ENCODE measurements at places on chromosomes 1 and 21. TPM values are rescaled to one million over a fixed set of nuclear protein-coding genes. Genes with fewer than 3 reads are reported as not detected.

DNA sequence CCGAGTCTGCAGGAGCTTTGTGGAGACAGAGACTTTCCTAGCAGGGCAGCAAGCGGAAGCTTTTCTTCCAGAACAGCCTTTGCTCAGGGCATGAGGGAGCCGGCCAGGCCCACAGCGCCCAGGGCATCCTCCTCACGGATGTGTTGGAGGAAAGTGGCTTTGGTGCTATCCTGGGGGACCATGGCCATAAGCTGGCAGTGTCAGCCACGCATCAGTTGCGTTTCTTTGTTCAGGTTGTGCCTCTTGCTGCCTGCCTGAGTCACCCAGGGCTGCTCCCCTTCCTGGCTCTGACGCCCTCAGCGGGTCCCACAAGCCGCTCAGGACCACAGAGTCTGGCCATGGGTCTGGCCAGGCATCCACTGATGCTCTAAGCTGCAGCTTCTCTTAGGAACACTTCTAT is 39.6 kb upstream of the PRSS38 start:
- no peak for DNase-seq

DNA sequence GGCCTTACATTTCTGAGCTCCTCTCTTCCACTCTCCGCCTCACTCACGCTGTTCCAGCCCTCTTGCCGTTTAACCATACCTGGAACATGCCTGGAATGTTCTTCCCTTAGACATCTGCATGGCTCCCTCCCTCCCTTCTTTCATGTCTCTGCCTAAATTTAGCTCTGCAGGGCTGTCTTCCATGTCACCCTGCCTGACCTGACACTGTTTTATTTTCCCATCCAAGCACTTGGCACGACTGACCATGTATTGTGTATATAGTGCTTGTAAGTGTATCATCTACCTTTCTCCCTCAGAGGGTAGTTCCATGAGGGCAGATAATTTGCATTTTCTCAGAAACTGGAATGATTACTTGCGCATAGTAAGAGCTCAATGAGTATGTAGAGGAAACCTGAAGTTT is 47.3 kb downstream of the ST6GALNAC3 start:
- DNase-seq, result no peak

GRCh38 chr1:236808564-236809130 is 13.6 kb downstream of the MTR start:
- DNase-seq, result no peak

GRCh38 chr1:226644541-226645176 is 94.4 kb downstream of the ITPKB start:
- DNase-seq, result peak; percentile 38

GRCh38 chr1:179228783-179229213 is 679 bp downstream of the ABL2 start:
- peak; percentile 86 for DNase-seq

DNA sequence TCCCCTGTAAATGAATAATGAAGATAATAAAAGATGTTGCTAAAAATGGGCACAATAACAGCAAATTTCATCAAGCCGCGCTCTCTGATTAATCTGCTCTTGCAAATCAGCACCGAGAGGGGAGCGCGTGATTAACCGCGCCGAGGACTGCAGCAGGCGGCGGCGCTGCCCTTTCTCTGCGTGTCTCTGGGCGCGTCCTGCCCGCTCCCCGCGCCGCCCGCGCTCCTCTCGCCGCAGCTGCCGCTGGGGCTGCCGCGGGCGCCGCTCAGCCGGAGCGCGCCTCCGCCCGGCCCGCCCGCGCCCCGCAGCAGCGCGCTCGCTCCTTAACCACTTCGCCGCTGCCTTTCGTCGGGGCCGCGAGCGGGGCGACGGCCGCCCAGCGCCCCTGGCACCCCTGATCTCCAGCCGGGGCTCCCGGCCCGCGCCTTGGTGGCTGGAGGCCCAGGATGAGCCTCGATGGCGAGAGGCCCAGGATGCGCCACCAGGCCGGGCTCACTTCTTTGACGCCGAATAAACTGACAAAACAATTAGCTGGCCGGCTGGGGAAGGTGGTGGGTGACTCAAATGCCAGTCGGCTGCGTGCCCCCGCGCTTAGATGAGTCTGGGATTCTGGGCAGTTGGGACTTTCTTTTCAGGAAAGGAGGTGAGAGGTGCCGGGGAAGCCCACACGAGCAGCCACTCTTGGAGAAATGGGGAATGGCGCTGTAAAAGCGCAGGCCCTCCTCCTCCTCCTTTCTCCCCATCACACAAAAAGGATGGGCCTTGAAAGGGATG is 221.4 kb upstream of the PKN2 start:
- no peak for DNase-seq

GRCh38 chr1:1420654-1421141 is 378 bp downstream of the ANKRD65 start:
- DNase-seq, result no peak

DNA sequence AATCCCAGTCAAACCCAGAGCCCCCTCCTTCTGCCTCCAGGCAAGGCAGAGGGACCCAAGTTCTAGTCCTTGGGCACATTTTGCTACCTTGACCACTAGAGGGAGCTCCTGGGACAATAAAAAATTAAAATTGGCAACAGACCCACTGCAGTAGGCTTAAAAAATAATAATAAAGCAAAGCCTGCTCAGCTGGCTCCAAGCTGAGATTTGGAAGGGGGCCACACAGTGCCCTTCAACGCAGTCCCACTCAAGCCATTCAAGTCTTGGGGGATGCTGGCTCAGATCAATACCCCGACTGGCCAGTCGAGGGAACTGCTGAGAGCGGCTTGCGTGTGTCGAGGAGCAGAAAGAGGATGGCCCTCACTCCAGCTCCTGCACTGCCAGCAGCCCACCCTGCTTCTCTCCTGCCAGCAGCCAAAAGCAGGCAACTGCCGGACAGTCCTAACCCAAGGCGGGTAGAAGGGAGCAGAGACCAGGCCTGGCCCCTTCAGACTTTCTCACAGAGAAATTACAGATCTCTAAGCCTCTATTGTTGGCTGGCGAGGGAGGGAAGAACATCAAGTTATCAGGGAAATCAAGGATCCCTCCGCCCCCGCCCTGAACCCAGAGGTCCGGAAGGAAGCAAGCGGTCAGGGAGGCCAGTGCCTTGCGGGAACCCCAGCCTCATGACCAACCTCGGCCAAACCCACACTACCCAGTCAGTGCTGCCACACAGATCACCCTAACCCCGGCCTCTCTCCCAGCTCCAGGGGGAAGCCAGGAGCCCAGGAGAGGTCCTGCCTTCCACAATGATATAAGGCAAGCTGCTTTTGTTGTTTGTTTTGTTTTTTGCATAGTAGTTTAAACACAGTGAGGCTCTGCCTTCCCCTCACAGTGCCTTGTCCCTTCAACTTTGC is 4.9 kb upstream of the ALDH4A1 start:
- peak; percentile 83 for DNase-seq

DNA sequence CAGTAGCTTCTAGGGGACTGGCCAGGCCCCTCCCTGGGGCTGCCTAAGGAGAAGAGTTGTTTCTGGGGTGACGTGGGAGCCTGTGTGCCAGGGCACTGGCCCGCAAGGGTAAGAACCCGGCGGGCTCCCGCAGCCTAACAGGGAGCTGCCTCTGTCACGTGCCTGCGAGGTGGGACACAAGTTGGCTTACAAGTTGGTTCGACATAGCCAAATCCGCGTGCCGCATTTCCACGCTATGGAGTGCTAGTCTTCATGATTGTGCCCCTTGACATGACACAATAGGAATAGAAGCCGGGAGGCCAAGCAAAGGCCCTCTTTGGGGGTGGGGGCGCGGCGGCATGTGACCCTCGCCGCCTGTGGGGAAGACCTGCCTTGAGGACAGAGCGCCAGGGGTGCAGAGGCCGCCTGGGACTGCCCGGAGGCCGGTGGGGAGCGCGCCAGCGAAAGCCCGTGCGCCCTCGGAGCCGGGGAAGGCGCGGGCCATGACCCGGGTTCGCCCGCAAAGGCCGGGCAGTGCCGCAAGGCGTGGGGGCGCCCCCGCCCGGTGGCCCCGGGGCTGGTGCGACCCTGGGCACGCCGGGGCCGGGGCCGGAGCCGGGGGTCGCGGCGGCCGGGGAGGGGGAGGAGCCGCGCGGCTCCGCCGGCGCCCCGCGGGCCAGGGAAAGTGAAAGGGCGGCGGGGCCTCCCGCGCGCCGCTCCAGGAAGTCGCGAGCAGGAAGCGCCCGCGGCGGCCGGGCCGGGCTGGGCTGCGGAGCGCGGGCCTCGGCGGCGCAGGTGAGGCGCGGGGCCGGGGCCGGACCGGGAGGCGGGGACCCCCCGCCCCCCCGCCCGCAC is at the start of gene SLC37A1:
Gene SLC37A1 (plus strand): TSS at position 702 of the 834 bp plus-strand sequence. CDS start 4,603 bp downstream, outside the sequence.
- DNase-seq, result no peak

- DNase-seq, result no peak
These were observed 1037.4 kb upstream of the TMPRSS15 start for GRCh38 chr21:19440792-19441655.

- no peak for DNase-seq
These were observed 1270.6 kb downstream of the KCNT2 start for GRCh38 chr1:195337646-195338045.

DNA sequence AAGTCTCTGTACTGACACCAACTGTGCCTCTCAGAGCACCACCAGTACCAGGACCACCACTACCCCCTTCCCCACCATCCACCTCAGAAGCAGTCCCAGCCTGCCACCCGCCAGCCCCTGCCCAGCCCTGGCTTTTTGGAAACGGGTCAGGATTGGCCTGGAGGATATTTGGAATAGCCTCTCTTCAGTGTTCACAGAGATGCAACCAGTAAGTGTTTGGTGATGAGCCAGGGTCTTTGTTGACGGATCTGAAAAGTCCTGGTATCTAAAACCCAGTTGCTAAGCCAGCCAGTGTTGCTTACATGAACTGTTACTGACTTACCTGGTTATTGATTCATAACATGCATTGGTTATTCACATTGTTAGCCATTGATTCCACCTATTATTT is 1.1 kb downstream of the C1orf56 start:
- no peak for DNase-seq

DNA sequence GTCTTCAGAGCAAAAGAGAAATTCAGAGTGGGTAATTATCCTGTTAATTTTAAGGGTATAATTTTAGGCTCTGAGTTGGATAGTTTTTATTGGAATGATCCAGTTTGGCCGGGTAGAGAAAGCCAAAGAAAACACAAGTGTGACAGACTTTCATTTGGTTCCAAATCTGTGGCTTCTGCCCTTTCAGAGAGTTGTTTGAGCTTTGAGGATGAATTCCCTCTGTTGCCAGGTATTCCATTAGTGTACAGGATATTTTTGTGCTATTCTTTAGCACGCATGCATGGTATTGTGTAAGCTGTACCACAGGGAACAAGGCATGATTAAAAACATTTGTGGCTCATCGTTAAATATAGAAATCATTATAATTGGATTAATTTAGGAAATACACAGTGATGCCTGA is 384.4 kb downstream of the ADGRL2 start:
- DNase-seq, result no peak

DNA sequence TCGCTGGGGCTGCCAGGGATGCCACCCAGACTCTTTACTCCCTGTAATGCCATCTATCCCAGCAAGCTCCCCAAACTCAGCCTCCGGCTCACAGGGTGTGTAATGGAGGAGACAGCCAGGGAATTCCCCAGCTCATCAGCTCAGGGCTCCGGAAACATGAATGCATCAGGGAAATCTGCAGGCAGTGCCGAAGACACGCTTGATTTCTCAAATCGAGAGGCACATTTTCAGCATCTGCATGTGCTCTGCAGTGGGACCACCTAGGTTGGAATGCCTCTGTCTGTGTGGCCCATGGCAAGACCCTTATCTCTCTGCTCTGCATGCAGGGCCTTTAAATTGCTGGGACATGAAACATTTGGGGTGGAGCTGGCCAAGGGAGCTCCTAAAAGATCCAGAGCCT is 170.1 kb downstream of the TRABD2B start:
- DNase-seq, result no peak

- no peak for DNase-seq
These were observed 4.7 kb downstream of the CCDC190 start for GRCh38 chr1:162856260-162856659.

DNA sequence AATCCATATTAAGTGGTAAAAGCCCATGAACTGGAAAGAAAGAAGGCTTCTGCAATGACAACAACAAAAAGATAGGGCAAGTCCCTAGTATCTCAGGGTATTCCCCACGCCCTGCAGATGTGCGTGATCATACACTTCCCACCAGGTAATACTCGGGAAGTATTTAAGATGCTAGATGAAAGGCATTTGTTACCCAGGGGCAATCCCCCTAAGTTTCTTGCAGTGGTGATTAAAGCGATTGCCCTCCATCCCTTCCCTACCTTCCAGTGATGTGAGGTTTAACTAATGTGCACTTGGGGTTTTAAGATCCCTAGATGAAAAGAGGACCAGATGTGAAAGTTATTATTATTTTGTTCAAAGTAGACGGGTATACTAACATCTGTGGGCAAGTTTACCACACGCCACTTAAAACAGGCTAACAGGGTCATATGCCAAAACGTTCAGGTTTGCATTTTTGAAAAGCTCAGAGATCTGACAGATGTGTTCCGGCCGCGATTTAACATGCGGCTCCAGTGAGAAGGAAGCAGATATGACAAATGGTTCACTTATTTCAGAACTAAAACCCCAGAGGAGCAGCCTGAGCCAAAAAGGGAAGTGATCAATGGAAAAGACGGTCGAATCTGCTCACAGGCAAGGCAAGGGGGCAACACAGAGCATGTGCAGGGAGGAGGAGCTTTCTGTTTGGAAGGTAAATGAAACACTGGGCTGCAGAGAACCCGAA is 17.4 kb downstream of the TIAM1 start:
- DNase-seq, result no peak

OR10J1 gene
- not detected for total RNA-seq

ICOSLG gene
- total RNA-seq, result 1.5 TPM

TNFRSF18 gene
- 0.19 TPM for total RNA-seq

PROX1 gene
- 110 TPM for total RNA-seq

ZBTB17 gene
- total RNA-seq, result 24.9 TPM

FAM163A gene
- 0.16 TPM for total RNA-seq

CFHR4 gene
- not detected for total RNA-seq

AMY1B gene
- total RNA-seq, result not detected

TLCD4 gene
- total RNA-seq, result 91.6 TPM

KPRP gene
- not detected for total RNA-seq

FCRL1 gene
- total RNA-seq, result not detected
